Activated CD8-positive, alpha-beta memory T cell treated with anti-CD3 and anti-CD28 coated beads, Interleukin-2, amount 50 U/mL, for 4 hours (primary cell): ENCODE measurements at places on chromosomes 7 and 10.

GRCh38 chr10:69130251-69130650 is 6.3 kb downstream of the VPS26A start:
- DNase-seq = no peak

- DNase-seq = no peak
Observed at GRCh38 chr7:123237-123636, 69.1 kb upstream of the FAM20C start.

- DNase-seq = no peak
Observed at GRCh38 chr7:47815867-47816266, 132.4 kb downstream of the PKD1L1 start.

DNA sequence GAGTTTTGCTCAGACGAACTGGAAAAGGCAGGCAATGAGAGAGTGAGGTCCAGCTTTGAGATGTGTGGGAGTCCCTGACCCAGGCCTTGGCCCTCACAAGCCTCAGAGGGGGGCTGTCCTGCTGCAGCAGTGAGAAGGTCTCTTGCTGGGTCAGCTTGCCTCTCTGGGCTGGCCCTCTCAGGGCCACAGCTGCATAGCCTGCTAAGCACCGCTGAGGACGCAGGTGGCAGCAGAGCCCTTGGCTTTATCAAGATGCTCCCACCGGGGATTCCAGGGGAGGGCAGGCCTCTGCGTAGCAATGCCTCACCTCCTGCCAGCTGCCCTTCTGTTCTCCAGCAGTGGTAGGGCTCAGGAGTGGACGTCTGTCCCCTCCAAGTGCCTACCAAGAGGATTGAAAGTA is 128.7 kb downstream of the COBL start:
- no peak for DNase-seq

DNA sequence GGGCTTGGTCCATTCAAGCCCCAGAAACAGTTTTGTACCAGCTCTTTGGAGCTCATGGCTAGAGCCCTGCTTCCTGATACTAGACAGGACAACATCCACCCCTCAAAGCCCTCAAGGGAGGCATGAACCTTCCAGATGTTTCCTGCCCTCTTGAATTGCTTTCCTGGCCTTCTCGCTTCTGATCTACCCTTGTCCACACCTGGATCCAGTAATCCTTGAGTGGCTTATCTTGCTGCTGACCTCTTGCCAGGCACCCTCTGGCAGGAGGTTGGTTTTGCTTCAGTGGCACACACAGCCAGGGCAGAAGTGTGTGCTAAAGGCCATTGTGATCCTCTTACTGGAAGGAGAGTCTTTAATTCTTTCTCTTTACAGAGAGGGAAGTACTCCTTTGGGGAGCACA is 495.8 kb downstream of the PLXNA4 start:
- DNase-seq = no peak

GRCh38 chr10:120573355-120573754 is 116.3 kb downstream of the PLPP4 start:
- no peak for DNase-seq

GRCh38 chr10:71081229-71081560 is 131.2 kb upstream of the UNC5B start:
- no peak for DNase-seq

DNA sequence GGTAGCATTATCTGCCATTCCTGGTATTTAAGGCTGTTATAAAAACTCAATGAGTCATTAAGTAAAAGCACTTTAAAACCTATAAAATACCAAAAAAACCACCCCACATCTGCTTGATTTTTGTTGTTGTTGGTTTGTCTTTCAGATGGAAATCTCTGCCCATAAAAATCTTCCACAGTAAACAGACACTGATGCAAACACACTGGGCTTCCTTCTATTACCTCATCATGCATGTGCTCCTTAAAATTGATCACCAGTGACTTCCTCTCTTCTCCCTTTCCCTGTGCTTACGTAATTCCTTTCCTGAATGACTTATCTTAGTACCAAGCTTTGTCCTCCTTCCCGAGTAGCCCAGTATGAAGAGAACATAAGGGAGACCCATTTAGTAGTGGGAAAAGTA is 167.2 kb downstream of the EVX1 start:
- no peak for DNase-seq

GRCh38 chr10:116741391-116742351 is 695 bp downstream of the HSPA12A start:
- no peak for DNase-seq

DNA sequence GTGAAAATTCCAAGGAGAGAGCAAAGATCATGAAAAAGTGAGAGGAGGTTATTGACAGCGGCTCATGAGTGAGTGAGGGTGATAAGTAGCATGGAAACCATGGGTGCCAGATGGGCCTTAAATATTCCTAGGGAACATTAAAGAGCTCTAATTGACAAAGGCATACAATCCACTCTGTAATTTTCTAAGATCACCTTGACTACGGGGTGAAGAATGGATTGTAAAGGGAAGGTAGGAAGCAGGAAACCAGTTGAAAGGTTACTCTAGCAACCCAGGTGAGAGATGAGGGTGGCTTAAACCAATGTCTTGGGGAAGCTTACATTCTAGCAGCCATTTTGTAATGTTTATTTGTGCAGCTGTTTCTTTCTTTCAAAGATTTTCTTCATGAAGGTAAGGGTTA is 75.7 kb downstream of the RSU1 start:
- no peak for DNase-seq

DNA sequence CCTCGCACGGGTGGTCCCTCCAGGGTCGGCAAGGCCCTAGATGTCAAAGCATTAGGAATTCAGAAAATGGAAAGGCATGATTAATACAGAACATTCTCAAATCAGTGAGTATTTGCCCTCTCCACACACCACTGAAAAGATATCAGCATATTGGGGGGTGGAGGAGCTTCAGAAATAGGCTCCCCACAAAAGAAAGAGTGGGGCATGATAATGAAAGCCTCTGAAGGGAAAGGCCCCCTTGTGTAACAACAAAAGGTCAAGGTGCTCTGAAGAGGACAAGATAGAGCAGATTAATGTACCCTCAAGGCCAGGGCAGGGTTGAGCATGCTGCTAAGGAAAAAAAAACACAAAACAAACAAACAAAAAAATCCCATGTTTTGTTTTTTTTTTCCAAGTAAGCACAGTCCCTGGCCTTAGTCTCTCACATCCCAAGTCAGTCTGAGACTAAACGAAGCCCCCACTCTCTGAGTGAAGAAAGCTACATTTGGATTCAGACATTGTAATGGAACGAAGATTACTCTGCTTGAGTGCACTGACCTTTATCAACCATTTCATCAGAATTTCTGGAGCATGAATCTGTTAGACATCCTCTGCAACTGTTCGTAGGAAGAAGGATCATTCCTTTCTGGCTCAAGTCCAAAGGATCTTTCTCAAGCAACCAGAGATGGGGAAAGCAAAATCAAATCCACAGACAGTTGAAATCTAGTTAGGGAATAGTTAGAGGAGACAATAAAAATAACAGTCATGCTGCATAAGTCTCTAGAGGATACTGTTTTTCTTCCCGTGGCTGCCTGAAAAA is 27.4 kb upstream of the DGKI start:
- DNase-seq = no peak

- no peak for DNase-seq
Observed at GRCh38 chr10:44647877-44648542, 263.1 kb upstream of the CXCL12 start.

DNA sequence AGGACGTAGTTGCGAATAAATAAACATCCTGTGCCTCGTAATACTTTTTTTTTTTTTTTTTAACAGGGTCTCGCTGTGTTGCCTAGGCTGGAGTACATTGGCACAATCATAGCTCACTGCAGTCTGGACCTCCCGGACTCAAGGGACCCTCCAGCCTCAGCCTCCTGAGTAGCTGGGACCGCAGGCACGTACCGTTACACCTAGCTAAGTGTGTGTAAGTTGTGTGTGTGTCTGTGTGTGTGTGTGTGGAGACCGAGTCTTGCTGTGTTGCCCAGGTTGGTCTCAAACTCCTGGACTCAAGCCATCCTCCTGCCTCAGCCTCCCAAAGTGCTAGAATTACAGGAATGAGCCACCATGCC is 573 bp upstream of the PON2 start:
- no peak for DNase-seq

DNA sequence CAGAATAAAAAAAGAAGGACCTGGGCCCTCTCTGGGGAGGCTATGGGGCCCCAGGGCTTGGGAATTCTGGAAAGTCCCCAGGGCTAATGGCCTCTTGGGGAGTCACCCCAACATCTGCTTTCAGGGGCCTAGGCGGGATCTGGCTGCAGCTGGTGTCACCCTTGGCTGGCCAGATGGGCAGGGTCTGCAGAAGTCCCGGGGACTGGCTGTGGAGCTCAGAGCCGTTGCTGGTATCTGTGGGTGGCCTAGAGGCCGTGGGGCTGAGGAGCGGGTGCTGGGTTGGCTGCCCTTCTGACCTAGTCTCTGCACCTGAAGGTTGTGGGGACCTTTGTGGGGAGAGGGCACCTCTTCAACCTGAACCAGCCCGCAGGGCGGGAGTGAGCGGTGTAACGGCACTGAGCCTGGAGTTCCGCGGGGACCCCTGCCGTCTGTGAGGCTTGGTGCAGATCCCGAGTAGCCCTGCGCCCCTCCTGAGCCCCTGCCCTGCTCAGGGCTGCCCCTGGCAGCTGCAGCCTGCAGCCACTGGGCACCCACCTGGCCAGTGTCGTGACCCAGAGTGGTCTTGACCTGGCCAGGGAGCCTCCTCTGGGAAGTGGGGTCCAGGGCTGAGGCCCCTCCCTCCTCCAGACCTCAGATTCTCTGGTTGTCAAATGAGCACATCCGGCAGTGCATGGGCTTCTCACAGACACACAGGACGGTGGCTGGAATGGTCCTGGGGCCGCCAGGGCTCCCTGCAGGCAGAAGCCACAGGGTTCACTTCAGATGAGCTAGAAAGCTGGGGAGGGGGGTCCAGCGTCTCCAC is 51.5 kb downstream of the UNCX start:
- no peak for DNase-seq

DNA sequence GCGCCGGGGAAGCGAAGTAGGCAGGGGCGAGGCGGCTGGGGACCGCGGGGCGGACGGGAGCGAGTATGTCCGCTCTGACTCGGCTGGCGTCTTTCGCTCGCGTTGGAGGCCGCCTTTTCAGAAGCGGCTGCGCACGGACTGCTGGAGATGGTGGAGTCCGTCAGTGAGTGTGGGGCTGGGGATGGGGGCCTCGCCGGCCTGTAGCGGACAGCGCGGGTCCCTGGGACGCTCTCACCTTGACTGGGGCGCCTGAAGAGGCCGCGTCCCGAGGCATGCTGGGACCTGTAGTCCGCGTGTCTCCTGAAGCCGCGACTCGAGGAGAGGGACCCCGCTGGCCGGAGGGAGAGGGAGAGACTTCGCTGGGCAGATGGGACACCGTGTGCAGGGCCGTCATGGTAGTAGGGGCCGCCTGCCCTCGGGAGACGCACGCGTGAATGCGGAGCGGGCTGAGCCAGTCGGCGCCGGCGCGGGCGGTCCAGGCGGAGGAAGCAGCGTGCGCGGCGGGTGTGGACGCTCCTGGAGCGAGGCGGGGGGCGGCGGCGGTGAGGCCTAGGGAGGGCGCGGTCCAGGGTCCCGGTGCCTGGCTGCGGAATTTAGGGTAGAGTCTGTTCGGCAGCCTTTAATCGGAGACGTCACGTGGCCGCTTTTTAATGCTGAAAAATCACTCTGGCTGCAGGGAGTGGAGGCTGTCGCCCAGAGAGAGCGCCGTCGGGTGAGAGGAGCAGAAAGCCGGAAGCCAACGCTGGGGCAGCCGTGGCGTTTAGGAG is at the start of gene NDUFB2:
Gene NDUFB2 (plus strand): TSS at position 29 of the 767 bp plus-strand sequence. CDS start 37 bp downstream, at position 66.
- DNase-seq = peak; percentile 74

DNA sequence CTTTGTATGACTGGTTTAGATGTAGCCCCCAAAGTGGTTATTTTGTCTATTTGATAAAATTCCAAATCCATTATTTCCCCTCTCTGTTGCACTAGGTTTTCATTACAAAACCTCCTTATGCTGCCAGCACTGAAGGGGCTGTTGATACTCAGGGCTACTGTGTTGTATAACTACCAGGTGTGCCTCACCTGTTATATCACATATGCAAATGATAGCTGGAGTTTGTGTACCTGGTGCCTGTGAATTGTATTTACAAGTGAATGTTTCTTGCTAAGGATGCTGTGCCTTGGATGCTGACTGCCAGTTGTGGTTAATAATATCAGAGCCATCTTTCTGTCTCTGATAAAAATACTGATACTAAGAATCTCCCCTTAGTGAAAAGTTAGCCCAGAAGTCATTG is 84.8 kb upstream of the CCDC6 start:
- DNase-seq = no peak

DNA sequence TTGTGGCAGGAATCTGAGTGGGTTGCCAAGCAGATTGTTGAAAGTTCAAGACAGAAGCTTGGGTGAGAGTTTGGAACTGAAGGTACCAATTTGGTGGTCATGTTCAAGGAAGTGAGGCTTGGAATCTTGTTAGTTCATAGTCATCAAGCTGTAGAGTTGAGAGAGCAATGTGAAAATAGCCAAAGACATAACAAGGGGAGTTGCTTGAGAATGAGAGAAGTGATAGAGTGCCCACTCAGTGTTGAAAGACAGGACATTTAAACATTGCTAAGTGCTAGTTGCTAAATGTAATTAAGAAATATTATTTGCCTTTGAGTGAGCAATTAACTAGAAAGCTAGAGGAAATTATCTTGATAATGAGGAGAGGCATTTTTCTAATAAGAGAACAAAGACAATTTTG is 17.0 kb downstream of the ITGB8 start:
- no peak for DNase-seq

DNA sequence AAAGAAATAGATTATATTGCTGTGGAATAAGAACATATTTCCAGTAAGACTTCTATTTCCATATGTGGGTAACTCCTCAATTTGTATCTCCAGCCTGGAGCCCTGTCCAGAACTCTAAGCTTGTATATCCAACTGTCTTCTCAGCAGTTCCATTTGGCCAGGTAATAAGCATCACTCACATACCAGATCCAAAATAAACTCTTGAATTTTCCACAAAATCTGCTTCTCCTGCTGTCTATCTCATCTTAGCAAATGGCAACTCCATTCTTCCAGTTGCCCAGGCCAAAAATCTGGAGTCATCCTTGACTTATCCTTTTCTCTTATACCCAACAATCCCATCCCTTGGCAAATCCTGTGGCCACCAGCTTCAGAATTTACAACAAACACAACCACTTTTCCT is 325.8 kb downstream of the CAMK1D start:
- DNase-seq = no peak

- no peak for DNase-seq
Observed at GRCh38 chr10:3907514-3907913, 122.5 kb upstream of the KLF6 start.

DNA sequence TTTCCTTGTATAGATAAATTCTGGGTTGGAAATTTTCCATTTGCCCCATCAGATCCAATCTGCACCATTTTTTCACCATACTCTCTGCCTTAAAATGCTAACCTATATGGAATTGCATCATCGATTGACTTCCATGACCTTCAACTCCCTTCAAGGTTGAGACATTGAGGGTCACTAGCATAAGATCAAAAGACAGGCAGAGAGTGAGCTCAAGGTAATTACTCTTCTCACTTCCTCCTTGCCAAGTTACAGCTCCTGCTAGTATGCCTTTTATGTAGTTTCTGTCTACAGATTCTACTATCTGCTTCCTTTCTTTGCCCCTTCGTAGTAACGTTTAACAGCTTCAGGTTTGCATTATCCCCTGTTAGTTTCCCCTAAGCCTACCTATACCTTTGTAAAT is 1127.7 kb upstream of the LRRTM3 start:
- DNase-seq = no peak

GRCh38 chr10:11317936-11318670 is 293.3 kb downstream of the USP6NL start:
- no peak for DNase-seq
